ENCODE measurements at places on chromosomes 11 and 22. TPM values are rescaled to one million over a fixed set of nuclear protein-coding genes. Genes with fewer than 3 reads are reported as not detected.

CD3D gene
- total RNA-seq = not detected

GRCh38 chr22:35601743-35602615 is 15.2 kb downstream of the MB start:
- no peaks in the 10 kb centered on the region for H3K27me3 ChIP-seq
- H3K4me1 ChIP-seq = peaks cover 5% of the 10 kb centered on the region
- H3K36me3 ChIP-seq = no peaks in the 10 kb centered on the region

ALDH3B1 gene
- total RNA-seq = 0.12 TPM

GRCh38 chr11:130380778-130381177 is 47.6 kb downstream of the ADAMTS8 start:
- H3K27me3 ChIP-seq = no peaks in the 10 kb centered on the region
- DNase-seq = no peak
- H3K4me3 ChIP-seq = no peak overlapping the region
- H3K36me3 ChIP-seq = no peaks in the 10 kb centered on the region
- peaks cover 6% of the 10 kb centered on the region for H3K4me1 ChIP-seq

DNA sequence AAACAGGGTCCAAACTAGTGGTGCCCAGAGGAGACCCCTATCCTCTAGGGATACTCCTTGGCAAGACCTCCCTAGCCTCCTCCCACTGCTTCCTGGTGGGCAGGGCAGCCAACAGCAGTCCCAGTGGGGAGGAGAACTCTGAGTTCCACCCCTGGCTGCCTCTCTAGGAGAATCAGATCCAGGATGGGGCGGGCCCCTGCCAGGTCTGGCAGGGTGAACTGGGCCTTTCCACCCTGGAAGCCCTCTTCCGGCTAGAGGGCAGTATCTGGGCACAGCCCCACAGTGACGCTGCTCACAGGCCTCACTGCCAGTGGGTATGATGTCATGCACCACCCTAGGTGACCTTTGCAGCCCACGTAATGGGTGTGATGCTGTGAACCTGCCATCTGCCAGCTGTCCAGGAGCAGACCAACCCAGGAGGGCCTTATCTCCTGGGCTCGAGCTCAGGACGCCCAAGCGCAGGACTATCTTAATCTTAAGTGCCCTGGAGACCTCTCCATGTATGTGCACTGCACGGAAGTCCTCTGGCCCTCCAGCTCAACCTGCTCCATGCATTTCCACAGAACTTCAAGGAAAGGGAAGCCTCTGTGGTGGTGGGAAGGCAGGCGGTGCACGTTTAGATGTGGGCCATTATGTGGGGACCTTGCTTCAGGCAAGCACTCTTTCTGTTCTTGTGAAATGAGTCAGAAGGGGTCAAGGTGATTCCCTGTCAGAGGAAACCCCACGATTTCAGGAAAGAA is 31.8 kb upstream of the FCHSD2 start:
- H3K4me1 ChIP-seq = peaks cover 15% of the 10 kb centered on the region
- DNase-seq = no peak

GRCh38 chr11:93073508-93074280 is 104.2 kb downstream of the MTNR1B start:
- no peak overlapping the region for H3K4me3 ChIP-seq
- peak; percentile 51 for DNase-seq
- no peaks in the 10 kb centered on the region for H3K36me3 ChIP-seq
- peaks cover 9% of the 10 kb centered on the region for H3K4me1 ChIP-seq
- H3K27me3 ChIP-seq = no peaks in the 10 kb centered on the region
- peak overlapping the region; percentile 81 for H3K27ac ChIP-seq

DNA sequence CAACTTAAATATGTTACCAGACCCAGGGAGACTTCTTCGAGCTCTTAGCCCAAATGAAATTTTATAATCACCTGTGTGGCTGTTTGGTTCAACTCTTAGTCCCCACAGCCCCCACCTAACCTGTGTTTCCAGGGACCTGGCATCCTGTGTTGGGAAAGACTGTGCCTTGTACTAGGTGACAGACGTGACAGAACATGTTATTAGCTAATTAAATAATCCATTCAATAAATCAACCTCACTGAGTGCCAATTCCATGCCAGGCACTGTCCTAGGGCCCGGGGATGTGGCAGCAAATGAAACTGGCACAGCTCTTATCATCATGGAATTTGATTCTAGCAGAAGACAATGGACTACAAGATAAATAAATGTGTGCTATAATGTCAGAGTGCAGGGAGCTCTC is 431.9 kb downstream of the MIAT start:
- H3K27me3 ChIP-seq = no peaks in the 10 kb centered on the region
- no peak overlapping the region for H3K4me3 ChIP-seq
- no peak overlapping the region for H3K27ac ChIP-seq
- peaks cover 8% of the 10 kb centered on the region for H3K4me1 ChIP-seq
- no peaks in the 10 kb centered on the region for H3K36me3 ChIP-seq

DNA sequence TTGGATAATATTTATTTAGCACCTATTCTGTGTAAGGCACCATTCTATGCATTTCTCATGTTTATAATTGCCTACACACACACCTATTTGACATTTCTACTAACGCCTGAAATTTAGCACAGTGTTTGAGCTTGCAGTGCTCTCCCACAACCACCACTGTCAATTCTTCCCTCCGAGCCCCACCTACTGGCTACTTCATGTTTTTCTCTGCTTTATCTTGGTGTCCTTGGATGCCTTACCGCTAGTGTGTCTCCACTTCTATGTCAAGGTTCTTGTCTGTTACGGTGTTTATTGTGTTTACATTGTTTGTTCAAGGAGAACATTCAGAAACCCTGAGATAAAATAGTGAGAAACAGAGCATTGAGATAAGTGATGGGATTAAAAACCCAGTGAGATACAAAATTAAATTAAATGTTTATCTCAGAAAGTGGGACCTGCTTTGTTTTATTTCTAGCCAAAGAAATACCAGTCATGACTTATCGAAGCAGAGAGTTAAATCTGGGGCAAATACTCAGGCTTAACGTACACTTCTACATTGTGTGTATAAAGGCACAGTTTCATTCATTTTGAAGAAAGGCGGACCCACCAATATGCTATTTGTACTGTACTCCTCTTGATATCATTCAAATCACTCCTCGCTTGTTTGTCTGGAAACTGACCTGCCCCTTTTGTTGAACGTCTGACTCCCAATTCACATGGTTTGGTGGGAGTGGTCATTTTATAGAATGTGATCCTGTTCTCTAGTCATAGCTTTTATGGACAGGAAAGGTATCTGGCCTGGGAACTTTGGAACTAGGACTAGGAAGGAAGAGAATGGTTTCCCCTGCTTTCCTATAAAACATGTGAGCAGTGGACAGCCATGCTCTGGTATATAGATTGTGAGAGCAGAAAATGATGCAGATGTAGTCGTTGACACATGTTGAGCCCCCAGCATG is 39.2 kb upstream of the SLC36A4 start:
- no peak overlapping the region for H3K4me3 ChIP-seq
- DNase-seq = peak; percentile 60
- no peaks in the 10 kb centered on the region for H3K27me3 ChIP-seq
- H3K27ac ChIP-seq = no peak overlapping the region
- no peaks in the 10 kb centered on the region for H3K4me1 ChIP-seq

GRCh38 chr11:7573558-7574296 is 59.9 kb downstream of the PPFIBP2 start:
- no peaks in the 10 kb centered on the region for H3K27me3 ChIP-seq
- no peak overlapping the region for H3K4me3 ChIP-seq
- H3K27ac ChIP-seq = no peak overlapping the region
- H3K4me1 ChIP-seq = peaks cover 35% of the 10 kb centered on the region
- DNase-seq = no peak
- no peaks in the 10 kb centered on the region for H3K36me3 ChIP-seq

DNA sequence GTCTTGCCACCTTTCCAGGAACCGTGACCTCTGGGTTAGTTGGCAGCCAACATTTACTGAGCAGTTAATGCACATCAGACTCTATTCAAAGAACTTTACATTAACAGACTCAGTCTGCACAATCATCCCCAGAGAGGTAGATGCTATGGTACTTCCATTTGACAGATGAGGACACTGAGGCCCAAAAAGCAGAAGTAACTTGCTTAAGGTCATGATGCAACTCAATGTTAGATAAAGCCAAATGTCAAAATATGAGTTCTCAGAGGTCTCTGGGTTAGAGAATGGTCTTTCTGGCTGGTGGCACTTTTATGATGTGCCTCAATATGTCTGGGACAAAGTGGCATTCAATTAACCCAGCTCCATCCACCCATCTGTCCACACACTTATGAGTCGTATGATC is 450.0 kb downstream of the MIAT start:
- H3K27ac ChIP-seq = no peak overlapping the region
- no peak overlapping the region for H3K4me3 ChIP-seq
- H3K36me3 ChIP-seq = no peaks in the 10 kb centered on the region
- no peaks in the 10 kb centered on the region for H3K27me3 ChIP-seq
- DNase-seq = no peak

DNA sequence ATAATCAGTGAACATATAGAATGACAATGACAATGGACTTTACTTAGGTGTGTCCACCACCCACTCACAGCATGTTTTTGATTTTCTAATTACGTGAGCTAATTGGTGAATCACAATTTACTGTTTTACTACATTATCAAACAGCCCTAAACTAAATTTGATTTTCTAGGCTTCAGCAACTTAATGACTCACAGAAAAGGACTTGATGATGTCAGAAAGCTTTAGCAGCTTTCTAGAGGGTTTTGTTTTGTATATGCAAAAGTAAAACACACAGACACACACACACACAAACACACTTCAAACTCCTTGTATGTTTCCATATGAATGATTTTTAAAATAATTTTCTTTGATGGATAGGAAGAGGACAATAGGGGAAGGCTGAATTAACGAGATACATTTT is 878.6 kb upstream of the CCDC90B start:
- no peak for DNase-seq
- H3K27ac ChIP-seq = no peak overlapping the region
- H3K27me3 ChIP-seq = no peaks in the 10 kb centered on the region
- no peaks in the 10 kb centered on the region for H3K36me3 ChIP-seq
- H3K4me1 ChIP-seq = no peaks in the 10 kb centered on the region

DNA sequence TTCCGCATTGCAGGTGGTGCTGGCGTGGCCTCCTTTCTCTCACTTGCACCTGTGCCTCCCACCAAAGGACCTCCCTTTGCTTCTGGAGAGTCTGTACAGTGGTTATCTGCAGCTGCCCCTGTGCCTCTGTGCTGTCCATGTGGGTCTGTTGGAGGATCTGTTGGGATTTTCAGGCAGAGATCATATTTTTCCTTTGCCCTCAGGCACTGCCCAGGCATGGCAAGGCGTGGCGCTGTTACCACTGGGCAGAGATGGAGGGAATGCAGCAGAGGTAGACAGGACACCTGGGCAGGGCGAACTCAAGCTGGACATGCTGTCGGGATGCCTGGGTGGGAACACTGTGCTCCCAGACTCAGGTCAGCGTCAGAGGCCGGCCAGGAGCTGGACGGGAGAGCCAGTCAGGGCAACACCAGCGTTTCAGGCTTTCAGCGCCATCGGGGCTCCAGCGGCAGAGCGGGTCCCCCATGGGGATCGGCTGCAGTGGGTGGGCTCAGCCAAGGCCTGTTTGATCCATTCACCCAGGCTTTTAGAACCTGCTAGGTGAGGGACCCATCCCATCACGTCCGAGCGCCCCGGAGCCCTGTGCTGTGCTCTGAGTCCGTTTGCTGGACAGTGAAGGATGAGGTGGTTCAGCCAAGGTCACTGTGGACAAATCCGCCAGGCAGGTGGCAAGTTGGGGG is 718.9 kb downstream of the BRD1 start:
- no peaks in the 10 kb centered on the region for H3K27me3 ChIP-seq
- no peaks in the 10 kb centered on the region for H3K4me1 ChIP-seq
- no peak overlapping the region for H3K27ac ChIP-seq
- DNase-seq = no peak
- H3K36me3 ChIP-seq = no peaks in the 10 kb centered on the region

DNA sequence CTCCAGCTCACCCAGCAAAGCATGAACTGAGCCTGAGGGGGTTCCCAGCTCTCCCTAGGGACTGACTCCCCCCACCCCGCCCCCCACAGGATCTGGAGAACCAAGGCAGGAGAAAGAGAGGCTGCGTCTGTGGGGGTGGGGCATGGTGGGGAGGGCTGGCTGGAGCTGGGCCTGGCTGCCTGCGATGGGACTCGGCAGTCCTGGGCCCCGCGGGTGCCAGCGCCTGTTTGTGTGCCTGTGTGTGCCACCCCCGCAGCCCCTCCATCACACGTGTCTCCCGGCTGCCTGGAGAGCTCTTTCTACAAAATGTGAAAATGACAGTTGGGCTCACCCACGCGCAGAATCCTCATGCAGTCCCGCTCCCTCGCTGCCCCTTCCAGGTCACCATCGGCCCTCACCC is 46.8 kb downstream of the CACNA1I start:
- H3K27ac ChIP-seq = no peak overlapping the region
- DNase-seq = no peak
- H3K4me1 ChIP-seq = peaks cover 8% of the 10 kb centered on the region
- H3K27me3 ChIP-seq = no peaks in the 10 kb centered on the region

GRCh38 chr22:26768952-26769351 is 111.6 kb downstream of the MIAT start:
- no peaks in the 10 kb centered on the region for H3K4me1 ChIP-seq
- no peaks in the 10 kb centered on the region for H3K27me3 ChIP-seq
- no peak overlapping the region for H3K4me3 ChIP-seq
- no peaks in the 10 kb centered on the region for H3K36me3 ChIP-seq
- DNase-seq = no peak

GAL3ST3 gene
- total RNA-seq = 35.9 TPM

SMC1B gene
- total RNA-seq = 0.09 TPM

DNA sequence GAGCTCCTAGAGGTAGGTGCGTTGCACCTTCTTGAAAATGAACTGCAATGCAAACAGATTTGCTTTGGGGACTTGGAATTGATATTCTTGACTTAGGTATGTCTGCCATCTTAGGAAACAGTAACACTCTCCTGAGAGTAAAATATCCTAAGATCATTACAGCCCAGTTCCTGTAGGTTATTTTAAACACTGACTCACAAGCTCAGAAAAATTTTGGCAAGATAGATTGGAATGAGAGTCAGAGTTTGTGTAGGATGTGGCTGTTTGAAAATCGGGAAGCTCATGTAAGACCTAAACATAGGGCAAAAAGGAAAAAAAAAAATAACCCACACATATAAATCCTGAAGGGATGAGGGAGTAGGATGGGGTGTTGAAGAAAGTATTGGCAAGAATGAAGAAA is 377.0 kb upstream of the LRRC4C start:
- no peaks in the 10 kb centered on the region for H3K27me3 ChIP-seq
- no peak for DNase-seq
- no peak overlapping the region for H3K27ac ChIP-seq
- H3K4me3 ChIP-seq = no peak overlapping the region
- H3K36me3 ChIP-seq = no peaks in the 10 kb centered on the region

NAV2 gene
- 9.6 TPM for total RNA-seq

DNA sequence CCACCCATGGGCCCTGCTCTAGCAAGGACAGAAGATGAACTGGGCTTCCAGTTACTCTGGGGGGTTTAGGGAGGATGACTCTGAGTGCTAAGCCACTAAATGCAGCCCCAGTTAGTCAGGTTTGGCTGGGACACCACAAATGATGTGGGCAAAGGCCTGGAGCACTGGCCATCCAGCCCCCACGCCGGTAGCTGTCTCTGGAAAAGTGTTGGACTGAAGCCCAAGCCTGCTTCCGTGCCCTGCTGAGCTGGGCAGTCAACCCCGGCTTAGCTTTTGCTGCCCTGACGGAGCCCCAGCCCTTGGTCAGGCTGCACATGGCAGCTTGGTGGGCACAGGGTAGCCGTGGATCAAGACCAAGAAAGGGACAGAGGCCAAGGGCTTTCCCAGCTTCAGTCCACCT is 5.7 kb upstream of the GSTP1 start:
- H3K36me3 ChIP-seq = no peaks in the 10 kb centered on the region
- no peak for DNase-seq
- H3K4me1 ChIP-seq = no peaks in the 10 kb centered on the region
- H3K27ac ChIP-seq = no peak overlapping the region
- H3K27me3 ChIP-seq = peaks cover 40% of the 10 kb centered on the region
- no peak overlapping the region for H3K4me3 ChIP-seq
